ENCODE measurements at places on chromosomes 4 and X.

DNA sequence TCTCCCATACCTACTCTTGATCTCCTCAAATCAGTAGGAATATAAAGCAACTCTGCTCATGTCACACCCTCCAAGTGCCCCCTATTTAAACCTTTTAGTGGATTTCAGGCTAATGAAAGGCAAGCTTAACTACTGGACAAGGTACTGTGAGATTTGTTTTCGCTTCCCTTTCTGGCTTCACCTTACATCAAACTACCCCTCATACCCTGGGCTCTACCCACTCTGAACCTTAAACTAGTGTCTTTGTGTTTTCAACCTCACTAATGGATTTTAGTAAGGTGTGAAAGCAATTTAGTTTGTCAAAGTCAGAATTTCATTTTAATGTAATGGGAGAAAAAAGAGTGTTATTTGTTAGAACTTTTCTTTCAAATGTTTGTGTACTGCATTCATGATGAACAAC is 291.7 kb downstream of the INPP4B start:
- DNase-seq: no peak

DNA sequence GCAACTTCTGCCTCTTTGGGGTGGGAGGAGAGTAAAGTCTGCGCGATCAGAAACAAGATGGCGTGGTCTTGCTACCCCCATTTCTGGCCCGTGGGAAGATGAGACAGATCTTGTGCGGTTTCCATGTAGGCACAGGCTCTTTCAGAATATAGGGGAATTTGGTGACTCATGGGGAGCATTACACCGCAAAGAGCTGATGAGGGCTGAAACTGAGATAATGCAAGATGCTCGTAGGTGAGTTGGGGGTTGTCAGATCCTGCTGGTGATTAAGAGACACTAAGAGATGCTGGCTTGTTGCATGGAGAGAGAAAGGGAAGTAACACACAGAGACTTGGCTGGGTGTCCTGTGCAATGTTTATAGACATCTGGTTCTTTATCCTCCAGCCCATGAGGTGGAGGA is 1.5 kb downstream of the EVC start:
- peak; percentile 96 for DNase-seq

DNA sequence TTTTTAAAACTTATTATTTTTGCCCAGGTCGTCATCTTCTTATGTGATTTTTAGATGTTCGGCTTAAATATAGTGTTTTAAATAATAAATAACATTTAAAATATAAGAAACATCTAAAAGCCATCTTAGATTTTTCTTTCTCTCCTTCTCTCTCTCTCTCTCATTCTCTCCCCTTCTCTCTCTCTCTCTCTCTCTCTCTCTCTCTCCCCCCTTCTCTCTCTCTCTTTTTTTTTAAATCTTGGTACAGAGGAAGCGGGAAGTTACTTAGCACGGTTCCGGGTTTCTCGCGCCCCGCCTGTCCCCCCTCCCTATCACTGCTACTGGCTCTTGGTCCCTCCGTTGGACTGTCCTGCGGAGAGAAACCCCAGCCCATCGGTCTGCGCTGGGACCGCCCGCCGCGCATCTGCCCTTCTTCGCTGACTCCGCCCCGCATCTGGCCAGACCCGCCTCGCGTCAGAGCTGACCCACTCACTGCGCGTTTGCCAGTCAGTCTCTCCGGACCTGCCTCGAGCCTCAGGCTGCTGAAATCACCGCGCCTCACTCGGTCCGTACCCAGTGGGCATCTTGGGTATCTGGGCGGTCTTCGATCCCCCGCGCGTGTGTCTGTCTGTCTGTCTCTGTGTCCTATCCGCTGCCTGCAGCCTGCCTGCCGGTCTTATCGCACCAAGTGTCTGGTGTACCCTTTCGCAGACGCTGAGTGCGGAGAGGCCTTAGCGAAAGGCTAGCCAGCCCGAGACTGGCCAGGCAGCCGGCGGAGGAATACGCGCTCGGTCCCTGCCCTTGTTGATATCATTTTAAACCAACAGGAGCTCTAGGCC is at the start of gene PABPC5:
Gene PABPC5 (plus strand): TSS at position 489 of the 818 bp plus-strand sequence. CDS start 739 bp downstream, outside the sequence.
- DNase-seq: peak; percentile 36

DNA sequence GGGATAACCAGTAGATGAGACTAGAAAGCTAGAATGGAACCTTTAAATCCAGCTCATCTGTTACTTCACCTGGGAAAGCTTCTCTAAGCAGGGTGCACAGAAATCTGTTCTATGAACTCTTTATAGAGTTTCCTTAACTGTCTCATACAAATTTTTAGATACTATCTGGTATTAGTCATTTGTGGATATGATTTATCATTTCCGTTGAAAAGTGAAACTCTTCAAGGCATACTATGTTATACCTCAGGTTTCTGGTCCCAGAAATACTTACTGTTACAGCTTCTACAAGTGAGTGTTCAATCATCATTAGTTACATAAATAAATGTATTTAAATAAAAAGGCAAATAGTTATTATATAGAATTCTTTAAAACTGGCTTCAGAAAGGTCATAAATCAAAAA is 298.3 kb upstream of the AGA start:
- DNase-seq: peak; percentile 5

DNA sequence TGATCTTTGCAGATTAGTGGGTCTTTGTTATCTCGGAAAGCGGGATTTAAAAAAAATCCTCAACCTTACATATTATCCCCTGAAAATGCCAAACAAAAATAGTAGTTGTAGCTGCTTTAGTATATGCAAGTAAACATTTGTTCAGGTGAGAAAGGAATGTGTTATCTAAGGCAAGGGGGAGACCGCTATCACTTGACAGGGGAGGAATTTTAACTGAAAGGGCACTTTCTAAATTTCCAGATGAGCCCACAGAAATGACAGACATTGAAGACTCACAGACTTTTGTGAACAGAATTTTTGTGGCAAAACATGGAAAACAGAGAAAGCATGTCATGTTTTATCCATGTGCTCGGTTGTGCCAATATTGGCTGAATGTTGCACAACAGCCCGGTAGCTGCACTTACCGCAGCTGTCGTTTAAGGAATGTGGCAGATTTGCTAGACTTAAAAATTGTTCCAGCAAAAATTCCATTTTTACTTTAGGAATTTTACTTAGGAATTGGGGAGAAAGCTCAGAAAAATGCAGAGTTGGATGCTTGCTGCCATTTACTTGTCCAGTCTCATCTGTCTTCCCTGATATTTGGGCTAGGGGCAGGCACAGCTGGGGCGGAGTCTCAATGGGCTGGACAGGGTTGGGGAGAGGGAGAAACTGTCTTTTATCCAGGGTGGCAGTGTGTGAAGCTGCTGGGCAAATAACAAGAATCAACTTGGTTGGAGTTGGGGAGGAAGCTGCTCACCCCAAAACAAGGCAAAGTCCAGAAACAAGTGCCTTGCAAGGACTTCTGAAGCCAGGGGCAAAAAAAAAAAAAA is 94.6 kb upstream of the RPS6KA3 start:
- peak; percentile 73 for DNase-seq

- no peak for DNase-seq
Observed at GRCh38 chrX:53305219-53305995, 24.0 kb upstream of the IQSEC2 start.

- DNase-seq: no peak
Observed at GRCh38 chrX:22520128-22520828, 247.6 kb downstream of the CBLL2 start.

- DNase-seq: peak; percentile 27
Observed at GRCh38 chr4:103002551-103002950, 17.0 kb downstream of the SLC9B1 start.

DNA sequence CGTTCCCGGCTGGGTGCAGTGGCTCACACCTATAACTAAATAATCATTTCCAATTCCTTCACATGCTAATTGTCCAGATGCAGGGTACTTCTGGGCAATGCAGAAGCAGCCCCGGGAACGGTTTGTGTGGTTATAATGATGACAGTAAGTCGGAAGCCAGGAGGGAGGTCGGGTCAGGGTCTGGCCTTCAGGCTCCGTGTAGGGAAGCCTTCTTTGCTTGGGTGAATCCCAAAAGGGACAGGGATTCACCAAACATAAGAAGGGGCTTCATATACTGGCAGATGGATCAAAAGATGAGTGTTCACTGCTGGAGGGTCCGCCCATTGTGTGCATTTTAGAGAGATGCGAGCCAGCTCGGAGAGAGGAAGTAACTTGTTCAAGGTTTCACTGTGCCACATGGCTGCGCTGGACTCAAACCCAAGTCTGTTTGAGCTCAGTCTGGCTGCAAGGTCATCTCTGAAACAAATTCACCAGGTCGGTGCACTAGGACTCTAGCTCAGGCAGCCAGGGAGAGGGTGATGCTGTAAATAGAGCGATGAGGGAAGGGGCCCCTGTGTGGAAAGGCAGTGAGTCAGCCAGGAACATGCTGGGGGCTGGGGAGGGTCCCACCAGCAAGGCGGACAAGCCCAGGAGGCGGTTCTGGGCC is 4.8 kb upstream of the KIAA0232 start:
- no peak for DNase-seq

- no peak for DNase-seq
Observed at GRCh38 chrX:150156615-150157014, 206.5 kb upstream of the MAMLD1 start.

- peak; percentile 25 for DNase-seq
Observed at GRCh38 chr4:139015948-139016471, 429 bp downstream of the NOCT start.

DNA sequence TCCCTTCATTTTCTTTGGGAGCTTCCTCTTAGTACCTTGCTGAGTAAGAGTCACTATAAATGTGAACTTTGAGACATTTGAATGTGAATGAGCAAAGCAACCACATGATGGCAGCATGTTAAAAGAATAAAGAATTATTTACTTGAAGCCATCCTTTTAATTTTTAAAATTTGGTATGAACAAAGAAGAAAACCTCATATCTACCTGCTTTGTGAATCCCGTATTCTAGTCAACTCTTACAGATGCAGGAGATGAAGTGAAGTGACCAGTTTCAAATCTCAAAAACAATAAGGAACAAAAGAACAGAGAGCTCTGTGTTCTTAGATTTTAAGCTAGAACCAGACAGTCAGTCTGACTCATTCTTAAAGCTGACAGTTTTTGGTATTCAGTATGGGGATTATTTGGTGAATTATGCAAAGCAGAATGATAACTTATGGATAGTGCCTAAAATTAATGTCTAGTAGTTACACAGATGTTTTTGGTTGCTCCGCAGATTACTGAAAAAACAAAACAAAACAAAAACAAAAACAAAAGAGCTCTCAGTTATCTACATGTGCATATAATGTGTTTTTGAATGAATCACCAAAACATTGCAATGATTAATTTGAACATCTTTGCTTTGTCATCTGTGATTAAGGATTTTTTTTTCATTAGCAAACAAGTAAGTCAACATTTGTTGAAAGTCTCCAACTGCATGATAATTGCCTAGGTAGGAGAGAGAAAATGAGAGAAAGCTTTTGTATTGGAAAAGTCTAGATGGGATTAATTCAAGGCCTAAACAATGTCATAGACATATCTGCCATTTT is 48.2 kb upstream of the H2AZ1 start:
- DNase-seq: peak; percentile 61

GRCh38 chr4:167088115-167088514 is 146.2 kb downstream of the SPOCK3 start:
- no peak for DNase-seq

GRCh38 chr4:117249333-117249732 is 164.0 kb upstream of the TRAM1L1 start:
- DNase-seq: no peak

GRCh38 chrX:13387666-13388494 is 68.0 kb upstream of the ATXN3L start:
- peak; percentile 60 for DNase-seq

- DNase-seq: no peak
Observed at GRCh38 chr4:38151873-38152272, 191.7 kb downstream of the PTTG2 start.

GRCh38 chr4:26130173-26130572 is 190.6 kb upstream of the RBPJ start:
- no peak for DNase-seq

DNA sequence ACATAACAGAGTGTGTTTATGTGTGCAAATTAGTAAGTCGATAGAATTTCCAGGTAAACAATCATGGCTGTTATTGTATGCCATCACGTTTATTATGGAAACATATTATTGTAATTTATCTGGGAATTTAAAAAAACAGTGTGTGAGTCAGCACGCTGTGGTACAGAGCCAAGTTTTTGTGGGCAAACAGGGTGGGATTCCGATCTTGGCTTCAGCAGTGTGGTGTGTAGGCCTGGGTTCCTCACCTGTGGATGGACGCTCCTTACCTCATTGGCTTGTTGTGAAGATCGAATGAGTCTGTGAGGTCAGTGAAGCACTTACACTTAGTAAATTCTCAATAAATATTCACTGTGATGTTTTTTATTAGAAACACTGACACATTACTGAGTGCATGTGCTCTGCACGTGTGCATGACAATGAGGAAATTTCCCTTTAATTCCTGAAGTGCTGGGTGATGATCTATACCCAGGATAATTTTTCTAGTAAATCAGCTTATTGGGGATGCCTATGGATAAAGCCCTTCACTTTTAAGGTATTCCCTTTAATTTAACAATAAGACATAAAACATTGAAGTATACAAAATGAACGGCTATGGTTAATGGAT is 36.4 kb downstream of the SLIT2 start:
- DNase-seq: peak; percentile 50

Measured in iris pigment epithelial cell (primary cell).